ENCODE measurements at places on chromosomes 6 and 20.

DNA sequence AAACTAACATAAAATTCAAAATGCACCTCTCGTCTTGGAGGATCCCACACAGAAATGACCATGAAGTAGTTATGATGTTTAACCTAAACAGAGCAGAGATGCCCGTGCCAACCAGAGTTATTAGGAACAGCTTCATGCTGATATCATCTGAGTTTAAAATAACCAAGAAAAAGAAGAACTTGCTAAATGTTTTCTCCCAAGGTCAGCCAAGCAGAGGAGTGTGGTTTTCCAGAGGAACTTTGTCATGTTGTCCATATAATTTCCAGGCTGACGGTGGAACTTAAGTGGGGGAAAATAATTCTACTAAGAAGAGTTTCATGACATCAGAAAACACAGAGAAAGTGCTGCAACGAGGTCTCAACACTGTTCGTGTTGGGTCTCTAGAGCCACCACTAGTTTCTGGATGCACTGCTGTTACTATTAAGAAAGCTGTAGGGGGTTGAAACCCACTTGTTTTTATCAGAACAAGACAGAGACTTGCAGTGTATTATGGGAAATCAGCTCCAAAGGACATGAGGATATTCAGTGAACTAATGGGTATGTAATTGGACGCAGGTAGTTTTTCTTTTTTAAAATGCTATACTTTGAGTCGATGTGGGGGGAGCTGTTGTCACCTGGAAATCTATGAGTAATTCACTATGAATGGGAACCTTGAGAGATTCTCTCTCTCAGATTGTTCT lies 5.2 kb downstream of the AGPAT4 start:
- no peak for DNase-seq

DNA sequence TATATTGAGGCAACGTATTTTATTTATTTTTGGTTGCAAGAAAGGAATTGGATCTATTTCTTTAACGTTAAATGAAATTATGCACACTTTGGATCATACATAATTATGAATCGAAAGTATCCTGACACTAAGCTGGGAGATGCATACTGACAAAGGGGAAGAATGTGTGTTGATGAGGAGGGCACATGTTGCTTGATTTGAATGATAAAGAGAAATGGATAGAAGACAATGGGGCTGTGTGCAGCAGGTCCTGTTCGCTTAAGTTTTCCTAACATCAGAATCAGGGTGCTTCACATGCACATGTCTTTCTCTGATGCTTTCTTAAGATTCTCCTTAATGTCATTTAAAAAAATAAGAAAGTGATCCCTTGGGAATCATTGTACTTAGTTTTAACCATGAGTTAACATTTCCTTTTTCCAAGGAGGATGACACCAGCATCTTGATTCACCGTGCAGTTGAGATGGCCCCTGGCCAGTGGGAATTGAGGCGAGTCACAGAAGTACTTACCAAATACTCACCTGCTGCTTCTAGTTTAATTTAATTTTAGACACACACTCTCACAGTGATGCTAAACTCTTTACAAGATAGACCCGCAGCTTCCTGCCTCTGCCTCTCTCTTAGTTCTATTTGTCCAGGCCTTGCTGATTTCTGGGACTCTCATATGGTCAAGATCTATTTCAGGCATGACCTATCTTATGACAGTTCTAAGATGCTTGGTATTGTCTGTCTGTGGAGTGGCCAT lies 116.5 kb downstream of the CLIC5 start:
- DNase-seq = no peak

- DNase-seq = no peak
These were observed 34.9 kb upstream of the DST start for GRCh38 chr6:56677559-56677958.

DNA sequence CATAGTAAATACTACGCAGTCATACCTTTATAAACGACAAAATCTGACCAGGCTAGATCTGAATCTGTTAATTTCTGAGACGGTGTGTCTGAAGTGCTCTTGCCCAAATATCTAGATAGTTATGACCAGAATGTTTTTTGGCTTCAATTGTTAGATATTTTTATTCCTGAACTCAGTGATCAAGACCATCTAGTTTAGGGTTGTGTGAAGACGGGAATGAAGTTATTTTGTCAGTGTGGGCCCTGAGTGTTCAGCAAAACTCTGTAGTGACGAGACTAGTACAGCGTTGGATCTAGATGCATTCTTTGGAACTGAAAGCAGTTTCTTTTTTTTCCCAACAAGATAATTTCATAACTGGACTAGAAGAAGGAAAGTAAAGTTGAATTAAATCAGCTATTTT lies 3.1 kb downstream of the STXBP5 start:
- no peak for DNase-seq

DNA sequence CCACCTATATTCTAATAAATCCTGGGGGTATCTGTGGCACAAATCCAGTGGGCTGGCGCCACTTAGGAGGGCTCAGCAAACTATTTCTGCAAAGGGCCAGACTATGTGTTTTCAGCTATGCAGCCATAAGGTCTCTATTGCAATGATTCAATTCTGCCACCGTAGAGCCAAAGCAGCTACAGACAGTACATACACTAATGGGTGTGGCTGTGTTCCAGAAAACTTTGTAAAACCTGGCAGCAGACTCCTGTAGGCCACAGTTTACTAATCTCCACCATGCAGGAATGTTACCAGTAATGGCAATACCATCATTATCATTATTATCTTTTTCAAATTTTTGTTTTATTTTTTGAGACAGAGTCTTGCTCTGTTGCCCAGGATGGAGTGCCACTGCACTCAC lies 65.7 kb downstream of the SULF2 start:
- DNase-seq = no peak

GRCh38 chr20:58131551-58132142 lies 96.8 kb downstream of the ANKRD60 start:
- peak; percentile 45 for DNase-seq

DNA sequence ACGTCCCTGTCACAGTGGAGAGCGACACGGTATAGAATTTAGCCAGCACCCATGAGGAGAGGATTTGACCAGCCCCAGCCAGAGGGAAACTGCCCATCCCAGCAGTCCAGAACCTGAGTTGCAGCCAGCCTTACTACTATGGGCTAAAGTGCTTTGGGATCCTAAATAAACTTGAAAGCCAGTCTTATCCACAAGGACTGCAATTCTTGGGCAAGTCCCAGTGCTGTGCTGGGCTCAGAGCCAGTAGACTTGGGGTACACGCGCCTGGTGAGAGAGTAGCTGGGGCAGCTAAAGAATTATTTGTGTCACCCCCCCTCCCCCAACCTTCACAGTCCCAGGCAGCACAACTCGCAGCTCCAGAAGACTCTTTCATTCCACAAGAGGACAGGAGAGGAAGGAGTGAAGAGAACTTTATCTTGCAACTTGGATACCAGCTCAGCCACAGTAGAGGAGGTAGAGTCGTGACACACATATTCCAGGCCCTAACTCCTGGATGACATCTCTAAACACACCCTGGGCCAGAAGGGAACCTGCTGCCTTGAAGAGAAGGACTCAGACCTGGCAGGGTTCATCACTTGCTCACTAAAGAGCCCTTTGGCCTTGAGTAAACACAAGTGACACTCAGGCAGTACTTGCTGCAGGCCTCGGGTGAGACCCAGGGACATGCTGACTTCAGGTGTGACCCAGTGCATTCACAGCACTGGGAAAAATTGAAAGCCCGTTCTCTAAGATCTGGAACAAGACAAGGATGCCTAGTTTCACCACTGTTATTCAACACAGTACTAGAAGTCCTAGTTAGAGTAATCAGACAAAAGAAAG lies 100.3 kb downstream of the REV3L start:
- DNase-seq = no peak

GRCh38 chr20:34385464-34385863 lies 22.4 kb downstream of the ITCH start:
- DNase-seq = no peak

DNA sequence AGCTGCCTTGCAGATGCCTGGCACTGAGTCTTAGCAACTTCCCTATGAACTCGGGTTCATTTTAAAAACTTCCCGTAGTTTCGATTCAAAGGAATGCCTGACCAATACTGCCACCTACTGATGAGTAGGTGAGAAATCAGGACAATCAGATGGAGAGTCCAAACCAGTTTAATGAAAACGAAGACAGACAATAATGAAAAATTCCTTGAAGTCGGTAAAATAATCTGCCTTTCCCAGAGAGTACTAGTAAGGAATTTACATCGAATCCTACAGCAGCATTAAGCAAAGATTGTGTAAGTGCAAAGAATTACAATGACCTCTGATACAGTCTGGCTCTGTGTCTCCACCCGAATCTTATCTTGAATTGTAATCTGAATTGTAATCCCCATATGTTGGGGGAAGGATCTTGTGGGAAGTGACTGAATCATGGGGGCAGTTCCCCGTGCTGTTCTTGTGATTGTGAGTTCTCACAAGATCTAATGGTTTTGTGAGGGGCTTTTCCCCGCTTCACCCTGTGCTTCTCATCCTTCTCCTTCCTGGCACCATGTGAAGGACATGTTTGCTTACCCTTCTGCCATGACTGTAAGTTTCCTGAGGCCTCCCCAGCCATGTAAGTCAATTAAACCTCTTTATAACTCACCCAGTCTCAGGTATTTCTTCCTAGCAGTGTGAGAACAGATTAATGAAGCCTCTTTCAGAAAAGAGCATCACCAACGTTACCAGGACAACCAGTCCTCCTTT lies 134.4 kb downstream of the ARHGAP18 start:
- no peak for DNase-seq

- DNase-seq = no peak
These were observed 60.2 kb upstream of the STX16 start for GRCh38 chr20:58590679-58591473.

GRCh38 chr6:112004201-112005012 lies 49.5 kb upstream of the CCN6 start:
- no peak for DNase-seq

DNA sequence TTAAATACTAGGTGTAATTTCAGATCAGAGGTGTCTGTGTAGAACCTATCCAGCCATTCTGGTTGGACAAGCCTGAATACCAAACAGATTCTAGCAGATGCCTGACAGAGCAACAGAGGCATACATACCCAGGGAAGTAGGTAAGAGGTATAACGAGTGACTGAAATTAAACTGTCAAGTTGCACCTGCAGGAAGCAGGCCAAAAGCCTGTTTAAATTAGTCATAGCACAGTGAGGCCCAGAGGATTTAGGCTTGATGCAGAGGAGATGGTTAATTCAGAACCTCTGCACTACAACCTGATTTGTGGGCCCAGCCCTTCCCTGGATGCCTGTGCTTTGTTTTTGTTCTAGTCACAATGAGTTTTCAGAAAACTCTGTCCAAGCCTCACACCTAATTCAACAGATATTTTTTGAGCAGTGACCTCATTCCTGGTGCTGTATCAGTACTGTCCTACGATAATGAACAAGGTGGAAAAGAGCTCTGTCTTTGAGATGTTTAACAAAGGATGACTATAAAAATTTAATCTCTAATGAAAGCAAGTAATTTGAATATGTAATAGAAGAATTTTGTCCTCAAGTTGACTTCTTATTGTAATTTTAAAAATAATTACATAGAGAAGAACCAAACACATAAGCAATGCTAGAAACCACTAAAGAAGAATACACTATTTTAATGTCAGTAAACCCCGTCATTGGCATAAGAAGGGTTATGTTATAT lies 31.7 kb downstream of the C6orf58 start:
- no peak for DNase-seq

DNA sequence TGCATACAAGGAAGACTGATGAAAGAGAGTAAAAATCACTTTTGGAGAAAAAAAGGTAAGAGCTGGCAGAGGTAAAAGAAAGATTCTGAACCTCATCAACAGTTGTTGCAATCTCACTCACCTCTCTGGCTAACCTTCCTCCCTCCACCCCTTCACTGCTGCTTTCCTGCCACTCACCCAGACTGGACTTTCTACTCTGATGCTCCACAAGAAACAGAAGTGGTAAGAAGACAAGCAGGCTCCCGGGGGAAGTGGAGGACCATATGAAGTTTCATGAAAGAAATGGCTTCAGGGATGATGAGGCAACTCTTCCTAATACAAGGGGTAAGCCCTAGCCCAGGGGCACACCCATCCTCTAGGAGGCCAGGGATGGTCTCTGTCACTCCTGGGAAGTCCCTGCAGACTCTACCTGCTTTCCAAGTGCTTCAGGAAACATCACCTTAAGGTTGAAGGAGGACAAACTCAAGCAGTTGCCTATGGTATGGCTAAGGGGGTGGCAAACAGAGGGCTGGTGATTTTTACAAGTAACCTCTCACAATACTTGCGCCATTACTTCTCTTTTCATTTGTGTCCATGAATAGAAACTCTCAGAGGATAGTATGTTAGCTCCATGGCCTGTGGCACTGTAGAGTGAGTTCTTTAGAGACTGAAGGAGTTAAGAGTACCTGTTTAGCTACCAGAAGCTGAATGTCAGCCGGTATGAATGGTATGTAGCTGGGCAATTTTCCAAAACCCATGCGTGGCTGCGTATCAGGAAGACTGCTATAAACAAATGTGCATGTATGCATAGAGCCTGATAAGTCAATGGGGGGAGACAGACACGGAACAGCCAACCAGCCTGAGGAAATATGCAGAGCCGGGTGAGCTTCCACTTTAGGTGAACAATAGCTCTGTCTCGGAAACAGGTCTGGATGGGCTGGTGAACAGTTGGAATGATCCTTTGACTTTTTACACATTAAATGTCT lies 112.0 kb downstream of the BACH2 start:
- DNase-seq = no peak

DNA sequence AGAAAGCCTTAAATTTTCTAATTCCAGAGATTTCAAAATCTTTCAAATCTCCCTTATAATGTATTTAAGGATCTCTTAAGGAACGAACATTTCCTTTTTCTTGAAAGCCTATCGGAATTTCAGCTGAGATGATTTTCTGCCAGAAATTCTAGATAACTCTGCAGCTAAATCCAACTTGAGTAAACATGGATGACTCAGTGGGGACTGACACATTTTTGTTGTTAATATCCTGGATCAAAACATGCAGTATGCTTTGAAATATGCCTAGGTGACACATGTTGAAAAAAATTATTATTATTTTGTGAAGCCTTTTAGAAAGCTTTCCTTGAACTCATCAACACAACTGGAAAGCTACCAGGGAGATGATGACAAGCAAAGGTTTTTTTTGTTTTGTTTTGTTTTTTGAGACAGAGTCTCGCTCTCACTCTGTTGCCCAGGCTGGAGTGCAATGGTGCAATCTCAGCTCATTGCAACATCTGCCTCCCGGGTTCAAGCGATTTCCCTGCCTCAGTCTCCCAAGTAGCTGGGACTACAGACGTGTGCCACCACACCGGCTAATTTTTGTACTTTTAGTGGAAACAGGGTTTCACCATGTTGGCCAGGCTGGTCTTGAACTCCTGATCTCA lies 140.1 kb upstream of the SNX9 start:
- no peak for DNase-seq
